ENCODE measurements at places on chromosomes 6 and 20.

DNA sequence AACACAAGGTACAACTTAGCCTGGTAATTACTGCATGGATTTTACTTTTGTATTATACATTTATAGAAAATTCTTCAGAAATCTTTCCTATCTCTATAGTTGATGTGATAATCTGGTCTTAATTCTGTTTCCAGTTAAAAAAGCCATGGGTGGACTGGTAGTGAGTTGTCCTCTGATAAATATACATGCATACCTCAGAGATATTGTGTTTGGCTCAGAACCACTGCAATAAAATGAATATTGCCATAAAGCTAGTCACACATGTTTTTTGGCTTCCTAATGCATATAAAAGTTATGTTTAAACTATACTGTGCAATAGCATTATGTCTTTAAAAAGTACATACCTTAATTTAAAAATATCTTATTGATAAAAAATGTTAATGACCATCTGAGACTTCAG, 708.6 kb upstream of the MARCKS start:
- DNase-seq = no peak

DNA sequence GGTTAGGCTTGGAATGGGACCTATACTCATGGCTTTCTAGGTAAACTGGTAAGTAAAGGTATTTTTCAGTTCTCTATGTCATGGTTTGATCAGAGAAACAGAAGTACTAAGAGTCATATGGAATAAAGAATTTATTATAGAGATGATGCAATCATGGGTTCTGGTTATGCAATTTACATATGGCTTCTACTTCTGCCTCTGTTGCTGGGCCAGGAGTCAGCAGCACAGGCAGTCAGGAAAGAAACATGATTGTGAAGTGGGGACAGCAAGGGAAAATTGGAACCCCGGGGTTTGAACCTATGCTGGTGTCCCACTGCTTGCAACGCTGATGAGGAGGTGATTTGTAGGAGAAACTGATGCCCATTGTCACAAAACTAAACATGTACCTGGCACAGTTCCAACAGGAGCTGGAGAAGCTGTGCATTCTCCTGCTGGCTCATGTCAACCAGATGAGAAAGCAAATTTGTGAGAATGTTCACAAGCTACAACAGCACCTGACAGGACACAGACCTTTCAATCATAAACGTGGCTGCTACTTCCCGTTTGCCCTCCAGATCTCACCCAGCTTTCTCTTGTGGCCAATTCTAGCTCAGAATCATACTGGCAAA, 887.1 kb downstream of the TFAP2A start:
- no peak for DNase-seq

DNA sequence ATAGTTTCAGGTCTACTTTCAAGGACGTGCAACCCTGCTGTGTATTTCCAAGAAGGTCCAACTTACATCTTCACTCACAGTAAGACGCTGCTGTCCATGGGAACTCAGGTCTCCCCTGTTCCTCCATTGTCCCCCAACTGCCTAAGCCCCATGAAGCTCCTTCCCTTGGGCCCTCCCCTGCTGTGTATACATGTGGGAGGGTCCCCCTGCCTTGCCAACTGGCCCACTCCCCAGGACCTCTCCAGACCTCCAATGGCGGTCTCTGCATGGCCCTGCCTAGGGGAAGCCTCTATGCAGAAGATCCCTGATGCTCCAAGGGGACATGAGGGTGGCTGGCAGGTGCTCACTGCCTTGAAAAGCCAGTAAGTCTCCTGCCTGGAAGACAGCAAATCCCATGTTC, 186.7 kb upstream of the CST7 start:
- DNase-seq = no peak

DNA sequence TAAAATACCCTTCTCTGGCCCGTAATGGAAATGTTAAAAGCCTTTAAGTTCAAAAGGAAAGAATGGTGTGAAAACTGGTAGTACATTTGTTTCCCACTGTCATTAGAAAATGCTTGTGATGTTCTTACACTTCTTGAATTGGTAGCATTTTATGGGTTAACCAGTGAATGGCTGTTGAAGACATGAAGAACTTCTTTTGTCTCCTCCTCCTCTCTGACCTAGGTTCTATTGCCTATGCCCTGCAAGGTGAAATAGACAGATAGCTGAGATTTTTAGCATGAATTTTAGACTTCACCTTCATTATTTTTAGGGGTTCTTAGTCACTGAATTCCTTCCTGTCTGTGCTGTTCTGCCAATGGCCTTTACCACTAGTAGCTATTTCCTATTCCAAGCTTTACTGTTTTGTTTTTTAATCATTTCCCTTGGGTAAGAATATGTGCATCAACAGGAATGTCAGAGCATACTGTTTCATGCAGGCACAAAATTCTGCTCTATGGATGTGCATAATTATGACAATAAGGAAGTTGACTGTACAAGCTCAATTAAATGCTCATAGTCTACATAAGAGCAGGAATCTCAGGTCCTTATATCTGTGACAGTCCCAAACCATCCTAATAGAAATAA, 4.9 kb downstream of the TNFAIP3 start:
- no peak for DNase-seq

DNA sequence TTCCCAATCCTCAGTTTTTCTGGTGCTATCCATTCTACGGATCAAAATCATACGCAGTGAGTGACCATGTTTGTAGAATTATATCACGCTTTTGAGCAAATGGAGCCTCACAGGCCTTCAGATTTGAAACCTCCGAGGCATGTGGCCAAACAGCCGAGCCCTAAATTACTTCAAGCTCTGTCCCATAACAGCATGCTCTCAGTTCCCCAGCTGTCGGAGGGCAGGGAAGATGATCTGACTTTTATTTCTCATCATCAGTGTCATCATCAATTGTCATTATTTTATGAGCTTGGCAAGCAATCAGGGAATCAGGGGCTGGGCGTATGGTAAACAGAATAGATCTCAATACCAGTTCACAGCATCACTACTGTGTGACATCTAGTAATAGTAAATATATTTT, 73.2 kb downstream of the PSMG4 start:
- DNase-seq = no peak

DNA sequence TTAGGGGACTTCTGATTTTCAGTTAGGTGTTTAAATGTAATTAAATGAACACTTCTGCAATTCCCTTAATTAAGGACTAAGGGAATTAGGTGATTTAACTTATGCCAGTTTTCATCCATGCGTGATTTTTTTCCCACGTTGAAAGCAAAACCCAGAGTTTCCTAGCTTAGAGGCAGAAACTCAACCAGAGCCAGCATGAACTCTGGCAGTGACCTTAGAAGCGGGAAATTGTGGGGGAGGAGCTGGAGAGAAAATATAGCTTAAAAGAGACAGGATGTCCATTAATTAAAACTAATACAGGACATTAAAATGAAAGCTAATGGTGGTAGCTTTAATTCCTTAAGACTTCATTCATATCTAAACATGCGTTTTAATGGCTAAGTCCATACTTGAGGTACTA, 41.6 kb downstream of the IYD start:
- peak; percentile 23 for DNase-seq

DNA sequence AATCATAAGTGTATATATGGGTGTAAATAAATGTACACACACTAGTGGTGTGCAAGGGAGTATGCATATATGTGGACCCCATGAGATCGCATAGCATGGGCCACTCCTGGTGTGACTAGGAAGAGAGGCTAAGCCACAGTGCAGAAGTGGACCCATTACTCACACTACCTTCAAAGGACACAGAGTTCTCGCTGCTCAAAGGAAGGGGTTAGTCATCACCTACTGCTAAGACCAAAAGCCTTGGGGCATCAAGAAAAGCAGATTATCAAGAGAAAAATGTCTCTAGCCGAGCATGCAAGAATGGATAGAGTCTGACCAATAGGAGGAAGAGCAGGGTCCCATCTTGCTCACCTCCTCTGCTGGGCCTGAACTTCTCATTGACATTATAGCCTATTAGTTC, 195.5 kb downstream of the MAFB start:
- no peak for DNase-seq

Measured in eye (tissue), 1 donor.